GM13977 (cell line): ENCODE measurements at places on chromosomes 3 and 15.

- no peak for DNase-seq
Measured at GRCh38 chr3:95227092-95227491, 1164.2 kb downstream of the NSUN3 start.

DNA sequence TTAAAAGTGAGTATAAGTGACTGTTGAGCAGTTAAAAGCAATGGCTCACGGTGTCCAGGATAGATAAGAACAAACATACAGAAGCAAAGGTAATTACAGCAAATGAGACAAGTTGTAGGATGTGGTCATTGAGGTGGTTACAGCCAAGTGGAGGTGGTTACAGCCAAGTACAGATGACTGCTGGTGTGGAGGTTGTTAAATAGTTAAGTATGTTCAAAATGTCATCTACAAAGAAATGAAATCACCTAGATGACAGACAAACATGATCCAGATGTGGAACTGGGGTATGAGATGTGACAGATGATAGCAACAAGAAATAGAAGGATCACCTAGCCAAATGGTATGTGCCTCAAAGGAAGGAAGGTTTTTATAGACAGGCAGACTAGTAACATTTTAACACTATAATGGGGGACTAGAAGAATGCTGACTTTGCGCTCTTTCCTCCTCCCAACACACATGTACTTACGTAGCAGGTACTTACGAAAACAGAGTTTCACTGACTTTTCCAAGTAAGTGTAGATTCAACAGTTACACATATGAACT, 6.8 kb upstream of the ANKRD28 start:
- peak; percentile 13 for DNase-seq

GRCh38 chr3:111676211-111677006, 81.3 kb upstream of the ZBED2 start:
- no peak for DNase-seq

GRCh38 chr3:177978946-177979345, 557.3 kb upstream of the KCNMB2 start:
- DNase-seq = no peak

DNA sequence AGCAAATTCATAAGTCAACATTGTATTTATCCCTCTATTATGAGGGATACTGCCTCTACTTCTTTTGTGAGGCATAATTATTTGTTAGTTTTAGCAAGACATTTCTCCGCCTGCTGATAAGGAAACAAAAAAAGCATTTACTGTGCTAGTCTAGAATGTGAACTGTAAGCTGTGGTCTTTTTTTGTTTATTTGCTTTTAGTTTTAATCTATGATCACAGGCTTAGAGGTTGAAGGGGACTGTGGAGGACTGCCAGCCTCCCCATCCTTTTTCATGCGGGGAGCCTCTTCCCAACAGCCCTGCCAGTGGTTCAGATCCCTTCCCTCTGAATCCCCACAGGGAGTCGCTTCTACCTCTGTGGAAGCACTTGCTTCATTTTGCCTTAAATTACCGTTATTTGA, 331.0 kb upstream of the ROPN1 start:
- no peak for DNase-seq

- no peak for DNase-seq
Measured at GRCh38 chr15:35323141-35323540, 222.8 kb downstream of the DPH6 start.

DNA sequence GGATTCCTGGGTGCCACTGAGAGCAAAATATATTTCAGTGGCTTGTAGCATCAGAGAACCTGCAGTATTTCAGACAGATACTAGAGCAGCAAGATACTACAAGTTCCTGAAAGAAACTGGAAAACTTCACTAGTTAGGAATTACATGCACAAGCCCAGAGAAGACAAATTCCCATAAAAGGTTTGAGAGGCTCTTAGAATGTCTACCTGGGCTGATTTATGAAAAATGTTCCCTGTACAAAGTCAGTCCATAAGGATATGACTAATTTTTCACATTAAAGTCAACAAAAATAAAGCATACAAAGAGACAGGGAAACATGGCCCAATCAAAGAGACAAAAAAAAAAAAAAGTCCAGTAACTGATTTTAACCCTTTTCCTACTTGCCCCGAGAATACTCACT, 302.6 kb downstream of the POLQ start:
- DNase-seq = no peak

- DNase-seq = no peak
Measured at GRCh38 chr3:151499168-151499567, 38.3 kb upstream of the IGSF10 start.

DNA sequence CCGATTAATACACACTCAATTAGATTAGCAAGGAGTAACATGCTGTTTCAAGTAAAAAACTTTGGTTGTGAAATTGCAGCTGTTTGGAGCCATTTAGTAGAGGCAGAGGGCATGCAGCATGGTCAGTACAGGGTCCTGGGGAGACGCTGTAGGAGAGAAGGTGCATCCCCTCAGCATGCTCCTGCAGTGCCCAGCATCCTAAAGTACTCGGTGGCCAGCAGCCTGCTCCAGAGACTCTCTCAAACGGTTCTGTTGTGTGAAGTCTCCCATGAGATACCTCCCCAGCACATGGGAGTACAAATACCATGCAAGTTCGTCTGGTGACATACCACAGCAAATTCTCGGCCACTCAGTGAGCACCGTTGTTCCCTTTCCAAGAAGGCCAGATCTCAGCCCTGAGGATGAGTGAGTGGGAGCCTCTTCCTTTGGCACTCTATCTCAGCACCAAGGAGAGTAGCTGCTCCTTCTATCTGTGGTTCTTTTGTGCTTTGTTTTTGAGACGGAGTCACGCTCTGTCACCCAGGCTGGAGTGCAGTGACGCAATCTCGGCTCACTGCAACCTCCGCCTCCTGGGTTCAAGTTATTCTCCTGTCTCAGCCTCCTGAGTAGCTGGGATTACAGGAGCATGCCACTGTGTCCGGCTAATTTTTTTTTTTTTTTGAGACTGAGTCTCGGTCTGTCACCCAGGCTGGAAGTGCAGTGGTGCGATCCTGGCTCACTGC, 72.7 kb downstream of the TJP1 start:
- no peak for DNase-seq

DNA sequence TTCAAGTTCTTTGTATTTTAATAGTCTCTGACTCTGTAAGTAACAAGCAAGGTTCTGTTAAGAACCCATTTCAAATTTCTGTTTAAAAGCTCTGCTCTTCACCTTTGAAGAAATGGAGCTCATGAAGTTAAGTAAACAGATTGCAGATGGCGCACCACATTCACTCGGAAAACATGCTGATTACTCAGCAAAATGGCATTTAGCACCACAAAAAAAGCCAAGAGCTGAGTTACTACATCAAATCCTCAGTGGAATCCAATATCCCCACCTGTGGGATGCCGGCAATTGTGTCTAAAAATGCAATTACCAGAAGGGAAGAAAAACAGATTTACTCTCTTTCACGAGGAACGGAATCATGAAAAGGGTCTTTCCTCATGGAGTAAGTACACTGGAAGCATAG, 758.0 kb downstream of the NTRK3 start:
- no peak for DNase-seq

DNA sequence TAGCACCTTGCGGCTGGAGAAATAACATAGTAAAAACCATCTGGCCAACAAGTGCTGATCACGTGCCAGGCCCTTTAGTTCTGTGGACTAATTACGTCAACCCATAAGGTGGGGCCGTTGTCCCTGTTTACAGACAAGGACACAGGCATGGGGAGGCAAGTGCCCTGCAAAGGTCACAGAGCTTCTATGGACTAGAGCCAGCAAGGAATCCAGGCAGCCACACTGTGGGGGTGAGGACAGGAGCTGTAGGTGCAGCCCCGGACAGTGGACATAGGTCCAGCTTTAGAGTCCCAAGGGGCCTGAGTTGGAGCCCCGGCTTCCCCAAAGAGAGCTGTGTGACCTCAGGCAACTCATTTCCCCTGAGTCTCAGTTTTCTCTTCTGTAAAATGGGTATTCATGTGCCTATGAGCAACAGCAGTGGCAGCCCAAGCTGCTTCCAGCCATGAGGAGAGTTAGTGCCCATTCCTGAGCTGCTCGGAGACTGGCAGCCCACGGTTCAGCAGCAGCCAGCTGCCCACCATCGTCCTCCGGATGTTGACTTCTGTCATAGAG, 13.9 kb downstream of the CHST13 start:
- no peak for DNase-seq

DNA sequence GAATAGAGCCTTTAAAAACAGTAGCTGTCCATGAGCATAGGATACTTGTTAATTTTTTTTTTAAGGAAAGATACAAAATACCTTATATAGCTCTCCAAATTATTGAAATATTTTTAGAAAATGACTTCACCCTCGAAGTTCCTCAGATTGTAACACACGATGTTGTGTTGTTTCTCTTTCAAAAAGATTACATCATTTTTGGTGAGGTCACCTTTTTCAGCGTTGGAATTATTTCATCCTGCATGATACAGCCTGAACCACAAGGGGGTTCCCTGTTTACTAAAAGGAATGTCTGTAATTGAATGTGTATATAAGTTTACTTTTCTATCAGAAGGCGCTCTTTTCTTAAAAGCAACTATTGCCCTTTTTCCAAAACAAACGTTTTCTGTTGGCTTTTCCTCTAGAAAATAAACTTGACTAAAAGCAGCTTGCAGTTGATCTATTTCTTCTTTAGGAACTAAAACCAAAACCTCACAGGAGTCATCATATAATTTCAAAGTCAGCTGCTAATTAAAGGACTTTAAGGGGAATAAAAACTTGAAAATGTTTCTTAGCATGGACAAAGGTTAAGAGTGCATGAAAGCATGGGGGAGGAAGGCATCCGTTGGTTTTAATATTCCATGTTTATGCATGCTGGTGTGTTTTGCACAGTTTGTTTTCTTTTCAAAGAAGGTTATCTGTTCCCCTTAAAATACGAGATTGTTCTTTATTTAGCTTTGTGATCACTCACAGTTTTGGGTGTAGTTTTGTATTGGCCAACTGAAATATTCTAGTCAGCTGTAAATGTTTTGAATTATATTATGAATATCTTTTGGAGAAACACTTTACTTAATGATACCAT, 29.4 kb downstream of the LYSMD4 start:
- DNase-seq = peak; percentile 57

- DNase-seq = no peak
Measured at GRCh38 chr15:27933562-27933961, 165.6 kb downstream of the OCA2 start.

GRCh38 chr15:67945951-67946700, 106.3 kb upstream of the RNU6-1 start:
- no peak for DNase-seq

DNA sequence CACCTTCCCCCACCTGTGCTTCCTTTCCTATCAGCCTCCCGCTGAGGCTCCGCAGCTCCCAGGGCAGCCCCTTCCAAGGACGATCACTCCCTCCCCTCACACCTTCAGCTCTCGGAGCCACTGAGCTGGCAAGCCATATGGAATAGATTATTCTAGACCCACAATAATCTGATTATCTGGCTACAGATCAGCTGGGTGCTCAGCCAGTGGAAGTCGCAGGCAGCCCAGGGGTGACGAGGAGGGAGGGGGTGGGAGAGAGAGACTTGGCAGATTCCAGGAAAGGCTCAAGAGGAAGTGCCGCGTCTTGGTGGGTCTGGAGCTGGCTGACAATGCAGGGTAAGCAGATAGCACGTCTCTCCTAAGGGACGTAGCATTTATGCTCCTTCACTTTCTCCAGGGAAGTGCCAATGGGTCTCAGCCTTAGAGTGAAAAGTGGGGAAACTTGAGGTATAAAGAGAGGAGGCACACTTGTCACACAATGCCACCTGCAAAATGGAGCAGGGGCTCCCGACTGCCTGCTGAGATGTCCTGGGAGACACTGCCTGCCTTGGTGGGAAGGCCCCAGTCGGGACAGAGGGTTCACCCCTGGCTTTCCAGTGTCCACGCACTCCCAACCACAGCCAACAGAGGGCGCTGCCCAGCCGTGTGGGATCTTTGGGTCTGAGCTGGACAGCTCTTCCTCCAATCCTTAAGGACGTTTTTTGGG, 9.4 kb upstream of the MESP1 start:
- peak; percentile 87 for DNase-seq

- no peak for DNase-seq
Measured at GRCh38 chr3:45309876-45310275, 78.5 kb upstream of the LARS2 start.

GRCh38 chr15:34304613-34305012, 33.0 kb downstream of the SLC12A6 start:
- DNase-seq = no peak

DNA sequence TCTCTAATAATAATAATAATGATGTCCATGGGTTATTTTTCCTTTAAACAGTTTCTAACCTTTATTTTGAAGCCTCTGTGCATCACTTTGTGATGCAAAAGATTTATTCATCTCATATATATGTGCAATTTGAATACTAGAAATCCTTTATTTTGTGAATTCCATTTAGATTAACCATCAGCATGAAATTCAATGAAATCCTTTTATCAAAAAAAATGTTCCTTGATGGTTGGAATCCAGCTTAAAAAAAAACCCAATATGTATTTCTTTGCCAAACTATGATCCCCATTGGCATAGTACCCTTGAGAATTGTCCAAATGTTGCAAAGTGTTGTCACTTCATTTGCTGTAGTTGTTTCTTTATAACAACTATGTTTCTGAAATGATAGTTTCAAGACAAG, 7.4 kb downstream of the TBC1D23 start:
- DNase-seq = no peak

GRCh38 chr3:29642393-29643033, 361.6 kb downstream of the RBMS3 start:
- no peak for DNase-seq

DNA sequence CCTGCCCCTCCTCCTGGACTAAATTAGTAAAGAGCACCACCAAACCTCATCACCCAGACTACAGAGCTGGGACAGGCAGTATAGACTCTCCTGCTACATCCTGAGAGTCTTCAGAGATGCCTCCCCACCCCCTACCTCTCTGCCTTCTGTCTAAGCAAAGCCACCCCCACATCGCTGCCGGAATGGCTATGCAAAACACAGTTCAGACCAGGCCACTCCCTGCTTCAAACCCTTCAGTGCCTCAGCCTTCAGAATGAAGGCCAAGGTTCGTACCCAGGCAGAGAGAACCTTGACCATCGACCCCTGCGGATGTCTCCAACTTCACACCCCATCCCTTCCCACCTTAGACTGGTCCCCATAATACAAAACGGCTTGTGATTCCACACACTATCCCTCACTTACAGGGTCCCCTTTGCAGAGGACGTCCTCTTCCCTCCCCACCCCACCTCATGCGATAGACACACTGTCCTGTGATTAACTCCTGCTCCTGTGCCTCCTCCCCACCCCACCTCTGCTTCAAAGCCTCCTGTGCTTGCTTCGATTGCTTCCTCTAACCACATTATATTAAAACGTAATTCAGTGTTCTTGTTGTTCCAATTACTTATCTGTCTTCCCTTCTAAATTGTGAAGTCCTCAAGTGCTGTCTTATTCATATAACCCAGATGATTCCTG, 175.3 kb downstream of the UACA start:
- no peak for DNase-seq

DNA sequence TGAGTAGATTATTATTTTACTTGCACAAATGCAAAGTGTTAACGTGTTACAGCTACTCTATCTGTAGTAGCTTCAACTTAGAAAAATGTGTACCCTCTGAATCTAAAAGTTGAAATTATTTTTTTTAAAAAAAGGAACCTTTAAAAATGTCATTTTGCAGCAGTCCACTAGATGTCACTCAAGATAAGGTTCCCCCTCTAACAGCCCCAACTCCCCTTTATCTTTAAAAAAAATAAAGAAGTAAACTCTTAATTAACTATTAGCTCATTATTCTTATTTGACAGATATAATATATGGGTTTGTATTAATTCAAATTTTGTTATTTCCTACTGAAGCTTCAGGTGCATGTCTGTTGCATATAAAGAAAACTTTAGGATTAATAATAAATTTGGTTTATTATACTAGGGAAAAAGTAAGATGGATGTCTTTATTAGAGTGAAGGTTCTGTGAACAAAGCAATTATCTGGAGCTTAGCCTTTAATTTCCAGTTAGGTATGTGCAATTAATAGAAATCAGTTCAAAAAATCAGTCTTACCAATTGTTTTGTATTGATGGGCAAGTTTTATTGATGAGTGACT, 288.5 kb downstream of the VGLL3 start:
- peak; percentile 10 for DNase-seq
